ENCODE measurements at places on chromosomes 4 and X.

DNA sequence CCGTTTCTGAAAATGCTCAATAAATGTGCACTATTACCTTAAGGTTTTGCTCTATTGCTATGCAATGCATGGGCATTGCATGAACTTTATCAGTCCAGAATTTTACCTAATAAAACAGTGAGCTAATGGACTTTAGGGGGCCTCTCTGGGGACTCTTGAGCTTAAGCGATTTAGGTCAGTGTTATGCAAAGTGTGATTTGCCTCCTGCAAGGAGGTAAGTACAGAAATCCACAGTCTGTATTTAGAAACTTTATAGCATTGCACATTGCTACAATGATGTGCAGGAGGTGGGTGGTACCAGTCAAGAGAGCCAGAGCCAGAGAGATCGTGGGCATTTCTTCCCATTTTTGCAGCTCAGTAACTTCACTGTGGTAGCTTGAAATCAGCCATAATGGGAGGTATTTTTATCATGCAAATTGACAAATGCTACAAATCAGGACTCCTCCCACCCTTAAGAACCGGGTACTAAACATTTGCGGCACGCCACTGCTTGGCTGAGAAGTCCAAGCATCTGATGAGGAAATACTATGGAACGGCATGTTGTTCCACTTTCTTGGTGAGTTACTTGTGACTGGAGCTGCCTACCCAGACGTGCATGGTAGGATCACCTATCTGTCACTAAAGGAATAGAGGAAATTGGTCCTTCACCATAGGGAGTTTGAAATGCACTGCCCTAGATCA, 174.6 kb upstream of the PGRMC2 start:
- DNase-seq, result no peak

GRCh38 chr4:147863111-147863747, 131.3 kb downstream of the ARHGAP10 start:
- no peak for DNase-seq

DNA sequence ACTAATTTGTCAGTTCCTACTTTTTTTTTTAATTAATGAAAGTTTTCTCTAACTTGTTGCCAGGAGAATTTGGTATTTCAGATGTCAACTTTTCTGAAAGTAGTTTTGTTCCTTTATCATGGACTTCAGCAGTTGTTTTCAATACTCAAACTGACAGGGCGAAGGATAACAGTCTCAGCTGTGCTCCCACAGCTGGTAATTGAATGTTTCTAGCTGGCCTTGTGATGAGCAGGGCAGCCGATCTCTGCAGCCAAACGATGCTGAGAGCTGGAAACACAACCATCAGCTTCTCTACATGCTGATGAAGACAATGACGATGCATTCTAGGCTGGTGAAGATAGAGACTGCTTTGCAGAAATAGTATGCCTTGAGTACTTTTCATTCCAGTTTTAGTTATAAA, 130.0 kb upstream of the MAP9 start:
- DNase-seq, result no peak

- no peak for DNase-seq
Measured at GRCh38 chrX:24471808-24472207, 6.7 kb downstream of the PDK3 start.

DNA sequence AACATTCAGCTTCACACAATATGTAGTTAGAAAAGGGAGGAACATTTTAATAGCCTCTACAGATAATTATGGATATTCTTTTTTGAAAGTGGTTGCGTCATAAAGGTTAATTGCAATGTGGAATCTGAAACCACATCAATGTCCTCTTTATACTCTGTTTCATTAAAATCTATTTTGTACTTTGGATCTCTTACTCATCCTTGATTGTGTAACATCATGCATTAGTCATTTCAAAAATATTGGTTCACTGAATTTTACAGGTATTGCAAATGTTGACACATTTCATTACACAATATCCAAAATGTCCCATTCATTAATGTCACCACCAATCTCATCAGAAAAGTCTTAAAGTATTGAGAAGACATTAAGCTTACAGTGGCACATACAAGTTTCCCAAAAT, 62.7 kb upstream of the USP9X start:
- DNase-seq, result no peak

DNA sequence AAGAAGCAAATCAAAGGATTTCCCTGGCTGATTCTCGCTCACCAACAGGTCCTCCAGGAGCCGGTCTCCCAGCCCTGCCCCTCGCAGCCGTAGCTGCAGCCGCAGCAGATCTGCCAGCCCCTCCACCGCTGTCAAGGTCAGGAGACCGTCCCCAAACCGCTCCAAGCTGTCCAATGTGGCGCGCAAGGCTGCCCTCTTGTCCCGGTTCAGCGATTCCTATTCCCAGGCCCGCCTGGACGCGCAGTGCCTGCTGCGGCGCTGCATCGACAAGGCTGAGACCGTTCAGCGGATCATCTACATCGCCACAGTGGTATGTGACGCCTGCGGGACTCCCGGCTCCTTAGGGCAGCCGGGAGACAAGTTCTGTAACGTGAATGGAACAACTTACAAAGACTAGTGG, 25.6 kb downstream of the SPATA18 start:
- DNase-seq, result no peak

- no peak for DNase-seq
Measured at GRCh38 chrX:66110112-66110511, 53.9 kb upstream of the HEPH start.

GRCh38 chr4:110139111-110139510, 59.3 kb downstream of the ELOVL6 start:
- no peak for DNase-seq

DNA sequence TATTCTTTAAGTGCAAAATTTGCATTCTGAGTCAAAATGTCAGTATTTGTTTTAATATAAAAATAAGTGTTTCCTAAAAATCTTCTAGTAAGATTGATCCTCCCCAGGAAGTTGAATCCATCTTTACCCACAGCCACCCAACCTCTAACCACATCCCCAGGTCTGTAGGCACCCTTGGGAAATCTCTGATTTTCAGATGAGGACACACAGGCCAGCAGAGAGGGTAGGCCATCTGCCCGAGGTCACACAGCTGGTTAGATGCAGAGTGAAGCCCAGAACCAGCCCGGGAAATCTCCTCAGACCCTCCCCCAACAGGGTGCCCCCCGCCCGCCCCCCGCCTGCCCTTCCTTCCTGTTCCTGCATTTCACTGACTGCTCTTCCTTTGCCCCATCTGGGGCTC, 277.5 kb downstream of the FBXW7 start:
- no peak for DNase-seq

DNA sequence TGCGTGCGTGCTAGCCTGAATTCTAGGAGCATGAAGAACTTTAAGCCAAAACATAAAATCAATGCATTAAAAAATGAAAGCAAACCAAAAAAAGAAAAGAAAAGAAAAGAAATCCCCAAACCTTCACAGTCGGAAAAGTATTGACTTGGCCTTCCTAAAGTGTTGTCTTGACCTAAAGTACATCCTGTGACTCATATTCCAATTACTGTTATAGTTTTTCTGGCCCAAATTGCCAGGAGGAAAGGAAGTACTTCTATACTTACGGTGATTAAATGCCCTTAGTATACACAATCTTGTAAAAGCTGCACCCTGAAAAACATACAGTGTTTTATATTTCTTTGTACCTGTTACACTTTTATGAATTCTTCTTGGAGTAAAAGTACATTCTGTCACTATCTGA, 512.8 kb downstream of the ANKRD50 start:
- DNase-seq, result no peak

- DNase-seq, result no peak
Measured at GRCh38 chrX:31136144-31136611, 64.3 kb upstream of the FTHL17 start.

DNA sequence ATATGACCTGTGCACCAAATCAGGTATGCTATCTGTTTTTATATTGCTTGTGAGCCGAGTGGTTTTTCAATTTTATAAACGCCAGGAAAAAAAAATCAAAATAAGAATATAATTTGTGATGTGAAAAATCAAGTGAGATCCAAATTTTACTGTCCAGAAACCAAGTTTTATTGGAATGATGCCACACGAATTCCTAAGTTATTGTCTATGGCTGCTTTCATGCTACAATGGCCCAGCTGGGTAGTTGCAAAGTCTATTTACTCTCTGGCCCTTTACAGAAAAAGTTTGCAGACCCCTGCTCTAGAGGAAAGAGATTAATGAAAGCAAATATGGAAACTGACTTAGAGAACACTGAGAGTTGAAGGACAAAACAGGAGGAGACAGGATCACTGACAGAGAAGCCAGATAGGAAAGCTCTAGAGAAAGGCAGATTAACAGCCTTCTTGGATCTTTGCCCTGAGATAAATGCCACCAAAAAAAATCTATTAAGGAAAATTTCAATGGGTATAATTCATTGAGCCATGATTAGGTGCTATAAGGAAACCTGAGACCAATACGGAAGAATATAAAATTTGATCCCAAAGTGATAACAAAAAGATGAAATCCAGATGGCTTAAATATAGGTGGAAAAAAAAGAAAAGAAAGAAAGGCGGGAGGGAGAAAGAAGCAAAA, 29.8 kb downstream of the PRSS12 start:
- no peak for DNase-seq

DNA sequence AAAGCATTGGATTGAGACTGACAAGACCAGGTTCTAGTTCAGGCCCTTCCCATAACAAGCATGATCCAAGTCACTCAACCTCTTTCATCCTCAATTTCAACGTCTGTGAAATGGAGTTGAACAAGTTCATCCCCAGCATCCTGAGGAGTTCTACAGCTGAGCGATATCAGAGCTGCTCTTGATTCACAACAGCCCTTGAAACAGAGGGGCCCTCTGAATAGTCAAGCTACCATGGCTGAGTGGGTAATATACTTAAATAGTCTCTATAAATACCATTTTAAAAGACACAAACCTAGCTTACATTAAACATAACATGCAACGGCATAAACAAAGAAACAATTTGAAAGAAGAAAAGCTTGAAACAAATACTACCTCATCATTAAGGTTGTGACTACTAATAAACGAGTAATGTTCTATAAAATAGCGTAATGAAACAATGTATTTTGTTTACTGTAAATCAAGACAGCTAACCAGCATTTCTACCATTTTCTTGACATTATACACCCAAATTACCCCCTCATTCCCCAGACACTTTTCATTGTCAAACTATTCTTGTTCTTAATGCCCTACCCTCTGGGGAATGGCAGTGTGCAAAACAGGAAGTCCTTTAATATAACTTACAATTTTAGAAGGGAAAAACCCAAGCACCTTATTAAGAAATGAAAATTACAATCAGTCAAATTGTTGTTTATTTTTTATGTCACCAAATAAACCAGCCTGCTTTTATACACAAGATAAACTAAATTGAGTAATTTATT, 202.3 kb downstream of the PARM1 start:
- DNase-seq, result no peak

DNA sequence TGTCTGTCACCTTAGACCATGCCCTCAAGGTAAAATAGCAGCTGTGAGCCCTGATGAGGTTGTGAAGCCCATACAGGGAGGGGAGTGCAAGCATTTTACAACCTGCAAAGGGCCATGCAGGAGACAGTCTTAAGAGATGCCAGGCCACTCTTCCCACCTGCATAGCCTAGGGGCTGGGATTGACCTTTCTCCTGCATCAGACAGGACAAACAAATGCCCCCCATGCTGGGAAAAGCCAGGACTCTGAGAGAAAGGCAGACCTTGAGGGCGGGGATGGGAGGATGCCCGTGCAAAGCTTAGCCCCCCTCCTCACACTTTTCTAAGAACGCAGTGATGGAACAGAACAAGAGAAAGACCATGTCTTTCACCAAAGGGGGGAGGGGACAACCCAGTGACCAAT, 137.9 kb upstream of the MAMLD1 start:
- DNase-seq, result no peak

DNA sequence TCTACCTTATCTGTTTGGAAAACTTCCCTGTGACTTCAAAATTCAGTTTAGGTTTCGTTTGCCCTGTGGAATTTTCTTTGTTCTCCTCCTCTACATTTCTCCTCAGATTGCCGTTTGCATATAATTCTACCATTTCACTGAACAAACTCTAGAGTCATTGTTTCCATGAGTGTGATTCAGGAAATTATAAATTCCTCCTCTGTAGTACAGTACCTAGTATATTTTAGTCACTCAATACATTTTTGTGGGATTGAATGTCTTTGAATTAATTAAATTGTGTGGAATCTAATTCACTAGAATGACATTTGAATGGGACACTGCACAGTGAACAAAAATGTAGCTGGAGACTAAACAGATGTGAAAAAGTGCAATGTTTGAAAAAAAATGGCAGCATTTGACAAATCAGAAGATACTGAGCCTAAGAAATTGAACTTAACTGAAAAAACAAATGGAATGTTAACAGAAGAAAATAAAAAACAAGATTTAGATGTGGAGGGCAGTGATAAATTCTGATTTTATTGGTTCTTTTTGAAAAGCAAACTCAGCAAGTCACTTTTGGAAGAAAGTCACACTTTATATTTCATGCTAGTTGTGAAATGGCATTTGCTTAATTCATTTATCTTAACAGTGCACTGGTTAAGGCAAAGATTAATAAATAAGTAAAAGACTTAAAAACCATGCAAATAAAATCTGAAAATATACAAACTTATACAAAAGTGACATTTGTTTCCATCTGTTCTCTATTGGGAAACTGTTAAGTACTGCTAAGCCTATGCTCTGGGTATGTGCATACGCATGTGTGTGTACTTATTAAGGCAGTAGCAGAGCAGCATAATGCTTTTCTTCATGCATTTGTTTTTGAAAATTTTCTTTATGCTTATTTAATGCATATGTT, 512.3 kb downstream of the FAT4 start:
- no peak for DNase-seq

GRCh38 chrX:10755439-10756334, 135.3 kb upstream of the MID1 start:
- no peak for DNase-seq

DNA sequence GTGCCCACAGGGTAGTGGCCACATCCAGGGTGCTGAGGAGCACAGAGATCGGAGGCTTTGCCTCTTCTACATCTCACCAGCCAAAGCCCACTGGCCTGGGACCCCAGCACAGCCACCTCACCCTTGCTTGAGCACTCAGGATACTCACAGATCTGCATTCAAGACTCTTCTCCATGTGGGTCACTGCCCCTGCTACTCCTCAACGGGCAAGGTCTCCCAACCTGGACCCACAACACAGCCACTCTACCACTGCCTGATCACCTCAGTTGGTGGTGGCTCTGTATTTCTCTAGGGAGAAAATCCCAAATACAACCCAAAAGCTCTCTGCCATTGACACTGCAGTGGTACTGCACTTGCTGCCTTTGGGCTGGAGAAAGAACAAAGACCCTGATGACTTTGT, 190.3 kb upstream of the KLHL4 start:
- no peak for DNase-seq

- no peak for DNase-seq
Measured at GRCh38 chrX:1355131-1356046, 18.8 kb downstream of the IL3RA start.
